Activated CD8-positive, alpha-beta T cell treated with anti-CD3 and anti-CD28 coated beads, Interleukin-2, amount 10 ng/mL, durations not matched to agents 7 days and 5 days (primary cell): ENCODE measurements at places on chromosomes 1 and 21. TPM values are rescaled to one million over a fixed set of nuclear protein-coding genes. Genes with fewer than 3 reads are reported as not detected.

TSPEAR gene
- not detected for total RNA-seq

RNU1-3 gene
- 1,730 TPM for total RNA-seq

SPATA17 gene
- not detected for total RNA-seq

CTSE gene
- not detected for total RNA-seq

CD53 gene
- 392 TPM for total RNA-seq

GRCh38 chr21:35427320-35428000 is 378.4 kb upstream of the RUNX1 start:
- H3K4me1 ChIP-seq = peaks cover 12% of the 10 kb centered on the region
- H3K27me3 ChIP-seq = peaks cover 12% of the 10 kb centered on the region
- no peak overlapping the region for H3K27ac ChIP-seq

GRCh38 chr1:24619376-24619775 is 23.7 kb upstream of the SRRM1 start:
- no peaks in the 10 kb centered on the region for H3K4me1 ChIP-seq
- H3K36me3 ChIP-seq = no peaks in the 10 kb centered on the region
- H3K27me3 ChIP-seq = peaks cover 33% of the 10 kb centered on the region
- no peak overlapping the region for H3K27ac ChIP-seq
- no peak for DNase-seq

GRCh38 chr1:150696995-150697927 is at the start of gene GOLPH3L:
TSS of gene GOLPH3L (minus strand) at chr1:150697154. CDS start at chr1:150694838, 2,316 bp downstream.
- peaks cover 14% of the 10 kb centered on the region for H3K36me3 ChIP-seq
- H3K27me3 ChIP-seq = peaks cover 12% of the 10 kb centered on the region
- H3K27ac ChIP-seq = peak within 1 kb of the TSS; percentile 83

DNA sequence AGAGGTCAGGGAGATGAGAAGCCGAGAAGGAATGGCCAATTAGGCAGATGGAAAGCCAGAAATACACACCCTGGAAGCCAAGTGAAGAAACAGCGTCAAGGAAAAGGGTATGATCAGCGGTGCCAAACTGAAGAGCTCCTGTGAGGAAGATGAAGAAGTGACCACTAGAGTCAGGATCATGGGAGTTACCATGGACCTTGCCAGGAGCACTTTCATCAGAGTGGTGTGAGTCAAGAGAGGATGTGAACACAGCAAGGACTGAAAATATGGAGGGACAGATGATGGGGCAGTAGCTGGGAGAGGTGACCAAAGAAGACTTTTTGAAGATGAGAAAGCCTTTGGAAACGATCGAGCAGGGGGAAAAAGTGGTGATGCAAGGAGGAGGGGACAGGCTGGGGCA is 50.4 kb downstream of the CD34 start:
- H3K27ac ChIP-seq = no peak overlapping the region
- H3K36me3 ChIP-seq = peaks cover 47% of the 10 kb centered on the region
- H3K4me3 ChIP-seq = no peak overlapping the region
- no peak for DNase-seq

GRCh38 chr1:67958472-67958871 is 92.0 kb downstream of the DIRAS3 start:
- no peak overlapping the region for H3K27ac ChIP-seq
- H3K4me1 ChIP-seq = no peaks in the 10 kb centered on the region
- DNase-seq = no peak
- H3K27me3 ChIP-seq = peaks cover 4% of the 10 kb centered on the region
- no peaks in the 10 kb centered on the region for H3K36me3 ChIP-seq
- no peak overlapping the region for H3K4me3 ChIP-seq

- peaks cover 18% of the 10 kb centered on the region for H3K4me1 ChIP-seq
- no peaks in the 10 kb centered on the region for H3K27me3 ChIP-seq
- no peak for DNase-seq
- H3K4me3 ChIP-seq = no peak overlapping the region
Measured at GRCh38 chr21:45132841-45133573, 58.6 kb downstream of the ADARB1 start.

DNA sequence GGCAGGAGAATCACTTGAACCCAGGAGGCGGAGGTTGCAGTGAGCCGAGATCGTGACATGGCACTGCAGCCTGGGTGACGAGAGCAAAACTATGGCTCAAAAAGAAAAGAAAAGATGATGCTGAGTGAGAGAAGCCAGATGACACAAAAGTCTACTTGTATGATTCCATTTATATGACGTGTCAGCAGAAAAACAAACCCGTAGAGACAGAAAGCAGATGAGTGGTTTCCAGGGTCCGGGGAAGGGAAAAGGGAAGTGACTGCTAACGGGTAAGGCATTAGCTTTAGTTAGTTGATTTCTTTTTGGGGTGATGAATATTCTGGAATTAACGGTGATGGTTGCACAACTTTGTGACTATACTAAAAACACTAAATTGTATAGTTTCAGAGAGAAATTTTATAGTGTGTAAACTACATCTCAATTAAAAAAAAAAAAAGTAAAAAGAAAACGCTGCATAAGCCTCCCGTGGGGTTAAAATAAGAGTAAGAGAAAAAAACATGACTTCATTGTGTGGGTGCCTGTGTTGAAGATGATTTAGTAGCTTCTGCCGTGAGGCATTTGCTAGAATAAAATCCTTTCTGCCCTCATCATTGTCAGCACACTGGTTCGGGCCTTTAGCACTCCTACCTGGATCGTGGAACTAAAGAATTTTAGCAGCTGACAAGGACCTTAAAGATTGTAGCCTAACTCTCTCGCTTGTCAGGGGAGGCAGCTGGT is 24.7 kb upstream of the ATP5PO start:
- H3K27ac ChIP-seq = no peak overlapping the region
- H3K27me3 ChIP-seq = no peaks in the 10 kb centered on the region
- DNase-seq = no peak
- H3K4me1 ChIP-seq = peaks cover 65% of the 10 kb centered on the region
- H3K4me3 ChIP-seq = no peak overlapping the region

DNA sequence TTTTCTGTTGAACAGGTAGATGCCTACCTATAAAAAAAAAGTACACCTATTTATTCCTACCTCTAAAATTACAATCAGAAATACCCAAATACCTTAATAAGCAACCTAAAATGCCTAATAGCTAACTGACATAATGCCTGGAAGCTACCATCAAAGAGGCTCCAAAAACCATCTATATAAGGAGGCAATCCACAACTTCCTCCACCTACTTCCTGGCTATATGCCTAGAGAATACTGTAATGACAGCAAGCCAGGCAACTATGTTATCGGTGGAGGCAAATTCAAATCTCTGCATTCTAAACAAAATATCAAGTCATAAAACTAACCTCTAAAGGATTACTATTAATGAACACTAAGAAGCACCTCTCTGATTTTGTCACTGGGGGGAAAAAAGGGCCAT is 10.1 kb downstream of the ZNF644 start:
- H3K27me3 ChIP-seq = no peaks in the 10 kb centered on the region
- no peak overlapping the region for H3K4me3 ChIP-seq
- no peak overlapping the region for H3K27ac ChIP-seq
- no peak for DNase-seq

GRCh38 chr1:154616659-154617345 is 8.8 kb upstream of the ADAR start:
- H3K36me3 ChIP-seq = peaks cover 9% of the 10 kb centered on the region
- no peak overlapping the region for H3K4me3 ChIP-seq
- no peaks in the 10 kb centered on the region for H3K27me3 ChIP-seq
- peak overlapping the region; percentile 62 for H3K27ac ChIP-seq
- no peak for DNase-seq
- H3K4me1 ChIP-seq = peaks cover 54% of the 10 kb centered on the region

- peak overlapping the region; percentile 91 for H3K4me3 ChIP-seq
- DNase-seq = no peak
- H3K4me1 ChIP-seq = peaks cover 30% of the 10 kb centered on the region
- peak overlapping the region; percentile 96 for H3K27ac ChIP-seq
Measured at GRCh38 chr1:44029260-44029910, 1.9 kb downstream of the SLC6A9 start.

GRCh38 chr1:56922507-56922906 is 43.3 kb downstream of the C8B start:
- no peak overlapping the region for H3K4me3 ChIP-seq
- no peak for DNase-seq
- no peaks in the 10 kb centered on the region for H3K27me3 ChIP-seq

DNA sequence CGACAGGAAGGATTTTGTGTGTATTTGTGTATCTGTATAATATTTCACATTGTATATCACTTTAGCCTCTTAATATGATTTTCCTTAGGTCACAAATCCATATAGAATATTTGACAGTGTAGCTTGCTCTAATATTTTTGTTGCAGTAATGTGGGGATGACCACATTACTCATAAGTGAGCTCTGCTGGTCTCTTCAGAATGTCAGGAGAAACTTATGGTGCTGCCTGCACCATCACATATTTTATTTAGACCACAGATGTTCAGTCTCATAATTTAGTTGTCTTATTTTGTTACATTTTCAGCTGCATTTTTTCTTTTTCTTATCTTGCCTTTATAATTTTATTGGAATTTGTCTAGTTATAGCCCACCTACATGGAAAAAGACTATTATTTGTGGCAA is 205.3 kb downstream of the PBX1 start:
- DNase-seq = no peak
- no peak overlapping the region for H3K27ac ChIP-seq
- no peak overlapping the region for H3K4me3 ChIP-seq
- no peaks in the 10 kb centered on the region for H3K36me3 ChIP-seq

DNA sequence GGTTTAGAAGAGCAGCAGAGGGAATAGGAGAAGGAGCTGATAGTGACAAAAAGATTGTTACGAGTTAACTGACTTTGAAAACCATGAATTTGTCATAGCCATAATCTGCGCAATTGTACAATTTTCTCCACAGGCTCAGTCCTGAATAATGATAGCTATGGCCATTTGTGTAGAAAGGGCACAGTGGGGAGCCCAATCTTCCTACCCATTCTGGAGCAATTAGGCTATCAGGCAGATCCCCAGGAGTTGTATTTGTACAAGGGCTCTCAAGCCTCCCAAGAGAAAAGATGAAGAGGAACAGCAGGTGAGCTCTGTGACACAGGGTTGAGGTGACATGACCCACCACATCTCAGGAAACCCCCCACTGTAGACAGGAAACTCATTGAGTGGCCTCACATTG is 42.1 kb upstream of the SAMD13 start:
- H3K27me3 ChIP-seq = no peaks in the 10 kb centered on the region
- no peaks in the 10 kb centered on the region for H3K4me1 ChIP-seq
- no peak overlapping the region for H3K27ac ChIP-seq
- DNase-seq = no peak
- no peaks in the 10 kb centered on the region for H3K36me3 ChIP-seq
- H3K4me3 ChIP-seq = no peak overlapping the region

- peaks cover 9% of the 10 kb centered on the region for H3K36me3 ChIP-seq
- no peaks in the 10 kb centered on the region for H3K4me1 ChIP-seq
- no peak overlapping the region for H3K27ac ChIP-seq
- no peak overlapping the region for H3K4me3 ChIP-seq
- no peak for DNase-seq
- peaks cover 2% of the 10 kb centered on the region for H3K27me3 ChIP-seq
Measured at GRCh38 chr1:51000160-51000559, 30.1 kb downstream of the CDKN2C start.

DNA sequence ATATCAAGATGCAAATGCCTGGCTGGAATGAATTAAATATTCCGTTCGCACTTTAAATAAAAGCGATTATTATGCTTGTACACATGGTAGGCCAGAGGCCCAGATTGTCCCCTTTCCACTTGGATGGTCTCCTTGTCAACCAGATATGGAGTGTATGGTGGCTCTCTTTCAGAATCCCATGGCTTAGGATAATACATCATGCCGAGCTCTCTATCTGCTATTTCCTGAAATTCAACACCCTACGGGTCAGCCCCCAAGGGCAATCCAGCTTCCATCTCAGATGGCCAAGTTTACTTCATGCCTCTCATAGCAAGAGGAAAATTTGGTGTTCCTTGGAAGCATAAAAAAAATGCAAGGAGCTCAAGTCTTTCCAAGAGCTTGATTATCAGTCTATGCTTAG is 25.4 kb upstream of the FMO1 start:
- no peak overlapping the region for H3K4me3 ChIP-seq
- no peak overlapping the region for H3K27ac ChIP-seq
- DNase-seq = no peak

- H3K27me3 ChIP-seq = no peaks in the 10 kb centered on the region
- H3K27ac ChIP-seq = no peak overlapping the region
- peaks cover 10% of the 10 kb centered on the region for H3K36me3 ChIP-seq
- peaks cover 21% of the 10 kb centered on the region for H3K4me1 ChIP-seq
- DNase-seq = no peak
Measured at GRCh38 chr1:41629141-41629540, 144.7 kb upstream of the EDN2 start.

- DNase-seq = no peak
- peaks cover 85% of the 10 kb centered on the region for H3K36me3 ChIP-seq
- no peak overlapping the region for H3K27ac ChIP-seq
Measured at GRCh38 chr1:200999667-201000066, 23.8 kb downstream of the KIF21B start.

DNA sequence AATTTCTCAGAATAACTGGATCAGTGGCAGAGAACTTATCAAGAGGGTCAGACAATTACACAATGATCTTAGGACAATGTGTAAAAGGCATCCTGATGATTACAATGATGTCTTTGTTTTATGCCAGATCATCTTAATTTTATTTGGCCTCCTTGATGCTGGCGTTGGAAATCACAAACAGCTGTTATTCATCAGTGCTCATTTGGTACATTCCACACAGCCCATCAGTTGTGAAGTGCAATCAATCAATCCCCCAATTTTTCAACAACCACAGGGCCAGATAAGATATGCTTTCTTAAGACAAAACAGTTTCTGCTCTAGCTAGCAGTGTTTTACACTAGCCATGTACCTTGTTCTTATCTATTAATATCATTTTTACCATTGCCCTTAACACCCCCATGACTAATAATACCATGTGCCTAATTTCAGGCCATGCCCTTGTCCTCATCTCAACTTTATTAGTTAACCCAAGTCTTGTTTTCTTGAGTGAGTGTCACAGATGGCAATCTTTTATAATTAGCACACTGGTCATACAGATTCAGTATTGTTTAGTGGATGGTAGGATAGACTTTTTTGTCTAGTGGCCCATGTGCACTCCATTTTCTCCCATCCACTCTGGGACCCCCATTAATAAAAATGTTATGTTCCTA is 40.8 kb upstream of the COL24A1 start:
- DNase-seq = no peak
- no peaks in the 10 kb centered on the region for H3K36me3 ChIP-seq
- H3K4me3 ChIP-seq = no peak overlapping the region
- no peak overlapping the region for H3K27ac ChIP-seq
- no peaks in the 10 kb centered on the region for H3K4me1 ChIP-seq
- no peaks in the 10 kb centered on the region for H3K27me3 ChIP-seq

- peaks cover 24% of the 10 kb centered on the region for H3K4me1 ChIP-seq
- H3K36me3 ChIP-seq = no peaks in the 10 kb centered on the region
- no peak overlapping the region for H3K4me3 ChIP-seq
- peaks cover 3% of the 10 kb centered on the region for H3K27me3 ChIP-seq
- DNase-seq = no peak
- H3K27ac ChIP-seq = no peak overlapping the region
Measured at GRCh38 chr1:205587581-205587980, 44.2 kb downstream of the ELK4 start.

DNA sequence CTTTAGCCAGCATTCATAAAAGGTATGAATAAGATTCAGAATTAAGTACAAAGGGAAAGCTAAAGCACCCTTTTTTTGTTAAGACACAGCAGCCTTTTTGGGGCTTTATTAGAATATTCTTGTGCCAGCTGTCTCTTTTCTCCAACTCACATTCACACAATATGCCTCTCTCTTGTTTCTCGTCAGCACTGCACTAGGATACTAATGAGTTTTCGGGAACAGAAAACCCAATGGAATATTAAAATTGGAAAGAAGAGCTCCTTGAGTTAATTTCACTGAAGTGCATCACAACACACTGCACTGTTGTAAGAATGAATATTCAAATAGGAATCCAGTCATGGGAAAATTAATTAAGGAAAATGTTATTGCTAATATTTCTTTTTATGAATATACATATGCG is 410.4 kb upstream of the BEND5 start:
- no peak overlapping the region for H3K4me3 ChIP-seq
- H3K4me1 ChIP-seq = no peaks in the 10 kb centered on the region
- H3K27ac ChIP-seq = no peak overlapping the region
- no peaks in the 10 kb centered on the region for H3K36me3 ChIP-seq
